Pancreas (tissue), 10 donors: ENCODE measurements at places on chromosomes 16 and 17.

- no peak for DNase-seq
Observed at GRCh38 chr16:21727344-21727743, 63.6 kb downstream of the OTOA start.

GRCh38 chr16:83350481-83350880 lies 457.3 kb upstream of the HSBP1 start:
- no peak for DNase-seq

- DNase-seq, result peak; percentile 92
Observed at GRCh38 chr17:42659079-42659931, at the start of gene TUBG2. TSS of gene TUBG2 (plus strand) at chr17:42659284. CDS start at chr17:42659504, 220 bp downstream.

DNA sequence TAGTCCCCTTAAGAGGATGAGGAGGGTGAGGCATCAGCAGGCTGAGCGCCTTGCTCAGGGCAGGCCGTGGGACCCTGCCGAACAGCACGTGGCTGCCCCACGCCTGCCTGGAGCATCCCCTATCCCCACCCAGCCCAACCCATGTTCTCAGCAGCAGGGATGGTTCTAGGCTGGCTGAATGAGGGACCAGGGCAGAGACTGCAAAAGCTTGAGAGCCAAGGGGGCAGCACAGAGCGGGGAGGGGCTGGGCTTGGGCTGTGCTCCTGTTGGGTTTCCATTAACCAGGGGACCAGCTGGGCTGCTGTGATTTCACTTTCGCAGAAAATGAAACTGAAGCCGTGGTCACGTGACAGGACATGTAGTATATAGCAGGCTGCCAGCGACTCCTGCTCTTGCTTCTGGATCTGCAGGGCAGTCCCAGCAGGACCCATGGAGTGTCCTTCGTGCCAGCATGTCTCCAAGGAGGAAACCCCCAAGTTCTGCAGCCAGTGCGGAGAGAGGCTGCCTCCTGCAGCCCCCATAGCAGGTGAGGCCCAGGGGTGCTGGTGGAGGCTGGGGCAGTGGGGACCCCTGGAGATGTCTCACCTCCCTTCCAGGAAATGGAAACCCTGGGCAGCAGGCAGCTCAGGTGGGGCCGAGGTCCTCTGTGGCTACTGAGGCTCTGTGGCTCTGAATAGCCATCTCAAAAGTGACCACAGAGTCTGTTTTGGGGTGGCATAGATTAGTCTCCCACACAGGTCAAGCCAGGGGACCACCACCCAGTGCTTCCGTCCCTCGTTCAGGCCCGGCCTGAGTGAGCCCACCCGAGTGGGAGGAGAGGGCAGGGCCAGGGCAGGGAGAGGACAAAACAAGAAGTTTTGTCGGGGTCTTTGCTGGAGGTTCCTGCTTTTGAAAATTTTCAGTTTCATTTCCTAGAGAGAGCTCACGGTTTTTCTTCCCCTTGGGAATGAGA lies 2.9 kb downstream of the RNF213 start:
- peak; percentile 82 for DNase-seq

- DNase-seq, result no peak
Observed at GRCh38 chr17:55527540-55528118, 16.4 kb upstream of the SMIM36 start.

DNA sequence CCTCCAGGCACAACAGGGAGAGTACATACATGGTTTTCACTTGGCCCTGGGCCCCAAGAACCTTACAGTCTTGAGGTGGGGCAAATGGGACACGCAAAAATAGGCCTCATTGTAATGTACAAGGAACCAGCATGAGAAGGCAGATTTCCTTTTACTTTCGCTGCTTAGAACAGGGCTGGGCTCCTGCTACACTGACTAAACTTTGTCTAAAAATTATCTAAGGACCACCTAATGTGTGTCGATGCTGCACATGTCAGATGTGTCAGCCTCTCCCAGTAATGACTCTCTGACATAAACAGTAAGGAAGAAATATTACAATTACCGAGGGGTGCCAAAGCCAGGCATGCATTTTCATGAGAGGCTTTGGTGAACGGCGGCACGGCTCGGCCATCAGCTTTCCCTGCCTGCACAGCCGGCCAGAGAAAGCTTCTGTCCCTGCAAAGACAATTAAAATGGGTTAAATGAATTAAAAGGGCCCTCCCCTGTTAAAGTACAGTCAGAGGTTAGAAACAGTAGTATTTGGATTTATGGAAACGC lies 224.2 kb upstream of the IRX3 start:
- no peak for DNase-seq

DNA sequence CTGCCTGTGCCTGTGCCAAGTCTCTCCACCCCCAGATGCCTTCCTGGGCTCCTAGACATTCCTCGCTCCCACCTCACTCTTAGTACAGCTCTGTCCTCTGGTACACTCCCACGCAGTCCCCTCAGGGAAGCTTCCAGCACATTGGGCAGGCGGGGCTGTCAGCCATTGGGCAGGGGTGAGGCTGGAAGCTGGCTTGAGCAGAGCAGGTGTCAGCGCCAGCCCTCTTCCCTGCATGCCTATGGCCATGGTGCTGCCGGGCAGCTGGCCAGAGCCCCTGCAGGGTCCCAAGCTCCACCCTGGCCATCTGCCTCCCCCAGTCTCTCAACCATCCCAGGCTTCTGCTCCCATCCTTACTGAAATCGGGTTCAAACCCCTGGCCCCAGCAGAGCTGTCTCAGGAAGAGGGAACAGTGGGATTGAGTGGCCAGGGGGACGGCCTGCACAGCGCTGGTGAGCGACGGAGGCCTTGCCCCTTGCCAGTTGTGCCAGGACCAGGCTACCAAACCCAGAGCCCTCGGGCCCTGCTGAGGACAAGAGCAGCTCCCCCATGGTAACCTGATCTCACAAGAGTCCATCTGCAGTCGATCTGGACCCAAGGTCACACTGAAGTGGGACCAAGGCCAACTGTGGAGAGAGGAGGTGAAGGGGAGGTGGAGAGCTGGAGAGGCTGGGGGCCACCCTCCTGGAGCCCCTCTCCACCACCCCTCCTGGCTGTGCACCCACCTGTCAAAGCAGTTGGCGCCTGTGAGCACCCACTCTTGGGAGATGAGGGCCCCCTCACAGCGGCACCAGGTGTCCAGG lies 2.4 kb upstream of the B9D1 start:
- no peak for DNase-seq

DNA sequence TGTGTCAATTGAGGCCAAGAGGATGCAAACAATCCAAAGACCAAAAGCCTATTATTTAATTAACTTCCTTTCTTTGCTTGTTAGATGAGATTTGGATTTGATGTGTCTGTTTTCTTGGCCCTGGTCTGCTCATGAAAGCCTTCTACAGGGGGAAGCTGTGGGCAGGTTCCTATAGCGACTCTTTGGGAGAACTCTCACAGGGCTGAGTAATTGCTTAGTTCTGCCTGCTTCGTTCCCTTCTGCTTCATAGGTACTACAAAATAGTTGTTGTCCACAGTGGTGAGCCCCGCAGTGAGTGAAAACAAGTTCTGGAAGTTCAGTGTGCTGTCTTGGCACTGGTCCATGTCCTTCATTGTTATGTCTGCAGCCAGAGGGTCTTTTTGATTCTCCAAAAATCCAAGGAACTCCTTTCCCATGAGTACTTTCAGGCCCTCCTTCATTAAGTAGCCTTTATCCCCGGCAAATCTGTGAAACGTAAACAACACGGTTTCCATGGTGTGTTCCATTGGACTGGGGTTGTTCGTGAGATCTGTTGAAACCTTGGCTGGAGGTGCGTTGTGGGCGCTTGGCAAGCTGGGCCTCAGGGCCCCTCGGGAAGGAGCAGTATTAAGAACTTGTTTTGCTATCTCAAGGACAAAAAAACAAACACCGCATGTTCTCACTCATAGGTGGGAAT lies 30.0 kb upstream of the ANKRD40CL start:
- no peak for DNase-seq

GRCh38 chr16:71344315-71344905 lies 14.1 kb upstream of the CALB2 start:
- no peak for DNase-seq

DNA sequence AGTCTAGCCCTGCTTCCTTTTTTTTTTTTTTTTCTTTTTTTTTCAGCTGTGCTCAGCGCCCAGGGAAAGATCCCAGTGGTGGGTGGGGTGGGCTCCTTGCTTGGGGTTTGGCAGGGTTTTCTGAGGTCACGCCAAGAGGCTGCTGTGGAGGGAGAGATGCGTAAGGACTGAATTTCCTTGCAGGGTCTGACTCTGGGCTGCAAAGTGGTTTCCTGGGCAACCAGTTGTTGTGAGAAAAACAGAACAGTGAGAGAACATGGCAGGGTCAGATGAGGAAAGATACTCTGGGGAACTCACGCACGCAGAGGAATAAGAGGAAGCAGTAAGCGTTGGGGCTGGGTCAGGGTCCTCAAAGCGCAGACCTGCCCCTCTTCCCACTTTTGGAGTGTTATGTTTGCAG lies 119.5 kb downstream of the IRF8 start:
- DNase-seq, result no peak

DNA sequence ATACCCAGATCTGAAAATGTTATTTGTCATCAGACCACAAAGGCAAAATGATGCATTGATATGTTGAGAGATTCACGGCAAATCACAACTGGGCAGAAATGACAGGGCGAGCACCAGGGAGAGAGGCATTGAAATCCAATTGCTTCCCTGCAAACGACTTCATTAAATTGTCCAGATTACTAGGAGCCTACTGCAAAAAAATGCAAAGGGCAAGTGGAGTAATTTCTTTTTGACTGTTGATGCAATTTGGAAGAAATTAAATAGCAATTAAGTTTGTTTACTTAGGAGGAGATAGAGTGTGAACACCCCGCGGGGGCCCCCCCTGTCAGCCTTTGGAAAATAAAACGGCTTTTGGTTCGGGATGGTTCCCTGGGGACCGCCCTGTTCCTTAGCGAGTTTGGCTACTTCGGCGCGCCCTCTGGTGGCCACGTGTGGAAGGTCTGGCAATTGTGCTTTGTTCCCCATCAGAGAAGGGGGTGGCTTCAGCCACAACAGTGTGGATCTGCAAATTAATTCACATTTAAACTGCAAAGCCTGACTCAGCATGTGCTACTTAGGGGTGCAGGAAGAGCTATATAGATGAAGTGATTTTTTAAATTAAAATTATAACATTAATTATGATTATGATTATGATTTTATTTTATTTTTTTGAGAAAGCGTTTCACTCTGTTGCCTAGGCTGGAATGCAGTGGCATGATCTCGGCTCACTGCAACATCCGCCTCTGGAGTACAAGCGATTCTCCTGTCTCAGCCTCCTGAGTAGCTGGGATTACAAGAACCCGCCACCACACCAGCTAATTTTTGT lies 14.5 kb upstream of the TMC7 start:
- peak; percentile 81 for DNase-seq

GRCh38 chr16:6977291-6977690 lies 355.4 kb upstream of the RBFOX1 start:
- DNase-seq, result no peak

- peak; percentile 28 for DNase-seq
Observed at GRCh38 chr17:82449883-82450356, 632 bp downstream of the CYBC1 start.

DNA sequence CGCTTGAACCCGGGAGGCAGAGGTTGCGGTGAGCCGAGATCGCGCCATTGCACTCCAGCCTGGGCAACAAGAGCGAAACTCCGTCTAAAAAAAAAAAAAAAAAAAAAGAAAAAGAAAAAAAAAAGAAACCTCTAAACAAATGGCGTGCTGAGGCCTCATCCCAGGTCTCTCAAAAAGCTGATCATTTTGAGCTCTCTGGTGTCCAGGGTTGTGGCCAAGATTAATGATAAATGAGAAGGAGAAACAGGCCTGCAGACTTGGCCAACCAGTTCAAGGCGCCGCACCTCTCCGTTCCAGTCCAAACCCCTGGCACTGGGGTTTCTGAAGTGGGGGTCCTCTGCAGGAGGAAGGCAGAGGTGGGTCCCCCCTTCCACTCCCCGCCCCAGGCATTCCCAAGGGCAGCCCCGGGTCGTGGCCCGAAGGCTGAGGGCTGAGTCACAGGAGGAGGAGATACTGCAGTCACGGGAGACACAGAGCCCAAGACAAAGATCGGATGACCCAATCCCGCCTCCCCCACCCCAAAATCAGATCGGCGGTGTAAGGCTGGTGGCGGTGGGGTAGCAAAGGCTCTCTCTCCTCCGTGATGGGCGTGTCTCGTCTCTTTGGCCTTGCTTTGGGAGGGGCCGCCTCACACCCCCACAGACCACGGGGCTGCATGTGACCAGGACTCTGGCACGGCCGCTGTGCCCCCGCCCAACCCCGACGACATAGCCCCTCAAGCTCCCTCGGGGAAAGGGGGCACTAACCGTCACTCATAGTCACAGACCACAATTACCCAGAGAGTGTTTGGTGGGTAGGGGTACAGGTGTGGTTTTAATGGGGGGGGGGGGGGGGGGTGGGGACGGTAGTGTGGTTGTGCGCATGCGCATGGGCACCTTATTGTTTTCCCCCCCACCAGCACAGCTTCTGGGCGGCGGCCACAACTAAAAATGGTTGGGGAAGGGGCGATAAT lies 1.1 kb downstream of the VAT1 start:
- DNase-seq, result peak; percentile 48

DNA sequence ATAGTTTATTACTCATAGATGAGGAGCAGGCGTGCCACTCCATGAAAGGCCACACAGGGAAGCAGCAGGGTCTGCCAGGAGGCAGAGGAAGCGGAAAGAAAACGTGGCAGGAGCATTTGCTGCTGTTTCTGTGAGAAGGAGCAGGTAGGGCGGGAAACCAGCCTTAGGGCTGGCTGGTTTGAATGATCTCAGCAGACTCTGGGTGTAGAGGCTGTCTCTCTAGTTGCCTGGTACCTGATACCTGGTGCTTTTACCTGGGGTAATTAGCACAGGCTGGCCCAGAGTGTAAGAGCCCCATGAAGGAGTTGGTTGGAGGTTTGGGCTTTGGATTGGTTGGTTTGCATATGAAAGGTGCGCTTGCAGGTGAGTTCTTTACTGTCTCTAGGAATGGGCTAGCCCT lies 205.0 kb upstream of the CACNG3 start:
- no peak for DNase-seq

GRCh38 chr17:57599271-57600045 lies 145.6 kb downstream of the CCDC182 start:
- no peak for DNase-seq
